Vagina (tissue), 2 donors: ENCODE measurements at places on chromosomes 6 and 20. TPM values are rescaled to one million over a fixed set of nuclear protein-coding genes. Genes with fewer than 3 reads are reported as not detected.

RBM24 gene
- total RNA-seq = 2.7 TPM

ENPP5 gene
- total RNA-seq = 2.5 TPM

TAGAP gene
- 8.1 TPM for total RNA-seq

ECT2L gene
- not detected for total RNA-seq

PRND gene
- not detected for total RNA-seq

DACT2 gene
- total RNA-seq = 1.5 TPM

RPS18 gene
- 3,296 TPM for total RNA-seq

AVP gene
- total RNA-seq = not detected

C6orf141 gene
- 14.2 TPM for total RNA-seq

C20orf144 gene
- not detected for total RNA-seq

TMEM74B gene
- total RNA-seq = 4.2 TPM

IRF4 gene
- total RNA-seq = 2.9 TPM

DNA sequence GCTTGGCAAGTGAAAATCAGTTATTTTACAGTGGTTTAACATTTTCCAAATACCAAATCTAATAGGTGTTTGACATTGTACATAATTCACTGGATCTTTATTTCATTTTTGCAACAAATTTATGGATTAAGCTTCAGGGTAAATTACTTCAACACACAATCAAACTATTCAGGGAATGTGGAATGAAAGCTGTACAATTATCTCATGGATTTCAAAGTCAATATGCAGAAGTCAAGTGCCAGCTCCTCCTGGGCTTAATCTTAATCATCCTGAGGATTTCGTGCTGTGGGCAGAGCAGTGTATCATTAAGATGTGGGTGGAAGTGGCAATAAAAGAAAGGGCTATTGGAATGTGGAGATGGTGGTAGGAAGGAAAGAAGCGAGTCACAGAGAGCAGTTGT, 548.8 kb downstream of the COL12A1 start:
- DNase-seq = no peak

DNA sequence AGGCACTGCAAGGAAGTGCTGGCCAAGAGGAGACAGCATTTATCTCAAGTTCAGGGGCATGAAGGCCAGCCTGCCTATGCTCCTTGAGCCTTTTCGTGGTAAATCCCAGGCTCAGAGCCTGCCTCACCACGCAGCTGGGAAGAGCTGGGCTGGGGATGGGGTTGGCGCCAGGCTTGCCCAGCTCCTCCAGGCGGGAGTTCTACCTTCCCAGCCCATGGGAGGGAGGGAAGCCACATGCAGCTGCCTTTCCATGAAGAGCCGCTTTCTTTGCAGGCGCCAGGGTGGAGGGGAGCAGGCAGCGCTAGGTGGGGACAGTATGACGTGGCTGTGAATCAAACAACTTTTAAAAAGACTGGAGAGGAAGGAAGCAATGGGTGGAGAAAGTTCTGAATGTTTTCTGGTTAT, 19.5 kb upstream of the SIRT5 start:
- no peak for DNase-seq

DNA sequence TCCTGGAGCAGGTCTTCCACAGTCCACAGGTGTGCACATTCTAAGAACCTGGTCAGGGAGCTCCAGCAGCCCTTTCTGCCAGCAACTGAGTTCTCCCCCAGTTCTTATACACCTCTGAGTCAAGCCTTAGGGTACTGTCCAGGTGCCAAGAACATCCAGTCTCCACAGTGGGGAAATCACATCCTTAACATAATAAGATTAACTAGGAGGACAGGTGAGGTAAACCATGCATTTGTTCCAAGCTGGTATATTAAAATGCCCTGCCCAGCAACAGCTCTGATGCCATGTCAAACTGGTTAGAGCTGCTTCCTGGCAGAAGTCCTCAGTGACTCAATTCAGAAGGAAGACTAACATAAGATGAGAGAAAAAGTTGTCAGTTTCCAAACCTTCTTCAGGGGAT, 303.9 kb upstream of the SGK1 start:
- DNase-seq = no peak

DNA sequence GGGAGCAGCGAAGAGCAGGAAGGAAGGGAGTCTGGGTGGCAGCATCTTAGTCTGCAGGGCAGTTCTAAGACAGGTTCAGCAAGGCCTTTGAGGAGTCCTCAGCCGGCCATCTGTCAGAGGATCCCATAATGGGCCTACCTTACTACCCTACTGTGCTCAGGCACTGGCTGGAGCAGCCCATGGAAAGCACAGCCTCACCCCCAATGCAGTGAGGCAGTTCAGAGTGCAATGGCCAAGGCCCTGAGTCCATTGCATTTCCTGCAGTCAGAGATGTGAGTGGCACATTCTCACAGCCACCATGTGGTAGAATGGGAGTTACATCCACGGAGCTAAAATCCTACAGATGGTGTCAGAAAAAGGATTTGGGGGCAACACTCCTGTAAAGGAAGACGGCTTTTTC, 19.4 kb upstream of the OVOL2 start:
- DNase-seq = no peak

- no peak for DNase-seq
Measured at GRCh38 chr6:167306401-167306998, 15.4 kb downstream of the UNC93A start.

- DNase-seq = no peak
Measured at GRCh38 chr6:98215531-98215930, 618.8 kb upstream of the POU3F2 start.

GRCh38 chr6:112283621-112284020, 29.3 kb upstream of the LAMA4 start:
- DNase-seq = no peak

- DNase-seq = no peak
Measured at GRCh38 chr6:137001299-137001976, 43.3 kb downstream of the IL20RA start.

GRCh38 chr6:99661870-99662269, 55.2 kb downstream of the PRDM13 start:
- no peak for DNase-seq

- DNase-seq = no peak
Measured at GRCh38 chr6:130888246-130888645, 61.0 kb downstream of the SMLR1 start.

DNA sequence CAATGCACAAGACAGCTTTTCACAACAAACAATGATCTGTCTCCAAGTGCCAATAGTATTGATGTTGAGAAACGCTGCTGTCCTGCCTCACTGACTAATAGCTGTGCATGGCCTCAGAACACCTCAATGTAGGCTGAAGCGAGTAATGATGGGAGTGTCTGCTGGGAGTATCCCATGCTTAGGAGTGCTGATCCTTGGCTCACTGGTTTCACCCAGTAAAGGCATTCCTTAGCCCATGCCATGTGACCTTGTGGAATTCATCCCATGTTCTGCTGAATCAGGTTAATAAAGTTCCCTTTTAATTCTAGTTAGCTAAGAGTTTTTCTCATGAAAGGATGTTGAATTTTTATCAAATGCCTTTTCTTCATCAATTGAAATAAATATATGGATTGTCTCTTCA, 3.8 kb upstream of the WFDC12 start:
- DNase-seq = peak; percentile 49

DNA sequence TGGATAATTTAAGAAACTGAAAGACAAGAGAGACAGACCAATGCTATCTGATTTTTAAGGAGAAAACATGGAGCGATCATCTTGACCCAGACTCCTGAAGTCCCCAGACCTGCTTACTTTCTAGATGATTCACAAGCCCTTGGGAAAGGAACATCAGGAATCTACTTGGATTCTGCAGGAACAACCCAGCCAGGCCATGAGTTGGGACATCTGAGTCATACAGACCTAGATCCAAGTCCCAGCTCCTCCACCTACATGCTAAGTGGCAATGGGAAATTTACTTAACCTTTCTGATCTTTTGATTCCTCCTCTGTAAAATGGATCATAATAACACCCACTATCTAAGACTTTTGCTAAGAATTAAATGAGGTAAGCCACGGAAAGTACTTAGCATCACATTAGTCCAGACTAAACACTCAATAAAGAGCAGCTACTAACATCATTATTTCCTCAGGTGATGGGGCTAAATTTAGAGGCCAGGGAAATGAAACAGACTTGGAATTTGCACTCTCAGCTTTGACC, 61.0 kb upstream of the MAFB start:
- DNase-seq = no peak

GRCh38 chr6:51565472-51565871, 521.9 kb downstream of the PKHD1 start:
- DNase-seq = no peak

GRCh38 chr6:167703781-167704180, 122.9 kb upstream of the AFDN start:
- no peak for DNase-seq

DNA sequence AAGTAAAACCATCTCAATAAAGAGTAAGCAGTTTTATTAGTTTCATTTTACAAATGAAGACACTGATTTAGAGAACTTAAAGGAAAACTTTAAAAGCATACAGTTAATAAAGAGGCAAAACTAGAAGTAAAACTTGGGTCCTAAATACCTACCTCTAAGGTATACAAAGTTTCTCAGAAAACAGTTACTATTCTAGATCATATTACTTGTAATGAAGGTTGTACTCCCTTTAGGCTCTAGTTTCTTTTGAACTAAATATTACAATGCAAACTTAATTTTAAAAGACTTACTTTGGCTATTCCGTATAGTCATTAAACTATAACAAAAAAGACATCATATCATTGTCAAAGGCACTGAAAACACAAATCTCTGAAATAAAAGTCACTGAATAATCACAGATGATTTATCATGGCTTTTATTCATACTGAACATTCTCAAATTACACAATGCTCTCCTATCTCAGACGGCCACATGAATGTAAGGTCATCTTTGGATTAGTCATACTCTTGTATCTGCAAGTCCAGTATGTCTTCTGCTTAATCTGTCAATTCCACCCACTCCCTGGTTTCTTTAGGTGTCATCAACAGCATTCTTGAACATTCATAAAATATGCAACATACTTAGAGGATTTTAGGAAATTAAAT, 361.6 kb upstream of the RUNX2 start:
- DNase-seq = no peak

GRCh38 chr20:911882-912600, 4.1 kb downstream of the ANGPT4 start:
- no peak for DNase-seq

- no peak for DNase-seq
Measured at GRCh38 chr20:56299362-56299761, 50.8 kb downstream of the MC3R start.

DNA sequence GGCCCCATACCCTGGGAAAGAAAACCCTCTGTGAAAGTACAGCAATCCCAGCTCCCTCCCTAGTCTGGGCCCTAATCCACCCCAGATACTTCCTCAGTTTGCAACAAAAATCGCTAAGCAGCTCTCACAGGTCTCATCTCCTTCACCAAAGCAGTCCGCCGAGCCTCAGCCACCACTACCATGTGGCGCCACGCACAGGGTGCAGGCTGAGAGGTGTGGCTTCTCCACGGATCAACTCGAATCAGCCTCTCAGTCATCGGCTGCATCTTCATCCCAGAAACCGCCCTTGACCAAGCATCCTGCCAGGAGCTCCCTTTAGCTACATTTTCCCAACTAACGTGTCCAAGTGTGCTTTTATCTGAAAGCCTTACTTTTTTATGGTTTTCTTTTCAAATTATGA, 50.7 kb downstream of the ANKRD60 start:
- no peak for DNase-seq
